ENCODE measurements at places on chromosomes 6 and 20.

DNA sequence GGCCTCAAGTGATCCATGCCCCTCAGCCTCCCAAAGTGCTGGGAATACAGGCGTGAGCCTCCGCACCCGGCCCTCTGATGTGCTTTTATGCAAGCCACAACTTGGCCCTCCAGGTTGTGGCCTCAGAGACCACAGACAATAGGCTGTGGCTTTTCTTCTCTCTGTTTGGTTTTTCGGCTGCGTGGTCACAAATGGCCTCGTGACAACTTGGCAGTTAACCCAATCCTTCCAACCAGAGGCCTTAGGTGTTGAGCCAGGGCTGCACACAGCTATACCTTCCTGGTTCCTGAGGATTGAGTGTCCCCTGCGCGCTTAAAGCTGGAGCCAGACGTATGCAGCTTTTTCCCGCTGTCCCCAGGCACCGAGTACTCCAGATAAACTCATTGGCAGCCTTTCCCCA is 6.3 kb upstream of the TGM3 start:
- DNase-seq = no peak

GRCh38 chr20:57831326-57831992 is 121.6 kb upstream of the PMEPA1 start:
- DNase-seq = no peak

DNA sequence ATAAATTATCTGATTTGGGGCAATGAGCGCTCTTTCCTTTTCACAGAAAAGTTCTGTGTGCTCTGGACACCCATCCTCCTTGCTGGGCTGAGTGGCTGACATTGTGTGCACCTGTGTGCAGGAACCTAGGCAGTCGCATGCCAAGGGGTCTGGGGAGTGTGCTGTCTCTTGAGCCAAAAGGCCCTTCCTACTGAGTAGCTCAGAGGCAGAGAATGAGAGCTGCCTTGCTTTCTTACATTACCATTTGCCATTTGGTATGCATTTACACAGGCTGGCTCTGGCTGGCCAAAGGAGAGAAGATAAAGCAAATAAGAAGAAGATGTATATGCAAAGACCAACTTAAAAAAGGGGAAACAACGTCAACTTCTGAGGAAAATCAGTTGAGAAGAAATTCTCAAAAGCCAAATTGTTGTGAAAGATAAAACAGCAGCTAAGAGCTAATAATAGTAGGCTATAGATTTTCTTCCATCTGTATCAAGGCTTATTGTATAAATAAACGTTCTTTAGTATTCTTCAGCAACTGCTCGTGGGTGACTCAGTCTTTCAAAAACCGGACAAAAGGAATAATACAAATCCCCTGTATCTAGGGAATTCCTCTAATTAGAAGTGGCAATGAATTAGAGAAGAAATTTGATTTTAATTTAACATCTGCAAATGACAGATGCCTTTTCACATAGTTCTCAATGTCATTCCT is 121.9 kb downstream of the INSM1 start:
- no peak for DNase-seq

- DNase-seq = peak; percentile 86
These were observed 32.8 kb downstream of the PSMB9 start for GRCh38 chr6:32886681-32887383.

DNA sequence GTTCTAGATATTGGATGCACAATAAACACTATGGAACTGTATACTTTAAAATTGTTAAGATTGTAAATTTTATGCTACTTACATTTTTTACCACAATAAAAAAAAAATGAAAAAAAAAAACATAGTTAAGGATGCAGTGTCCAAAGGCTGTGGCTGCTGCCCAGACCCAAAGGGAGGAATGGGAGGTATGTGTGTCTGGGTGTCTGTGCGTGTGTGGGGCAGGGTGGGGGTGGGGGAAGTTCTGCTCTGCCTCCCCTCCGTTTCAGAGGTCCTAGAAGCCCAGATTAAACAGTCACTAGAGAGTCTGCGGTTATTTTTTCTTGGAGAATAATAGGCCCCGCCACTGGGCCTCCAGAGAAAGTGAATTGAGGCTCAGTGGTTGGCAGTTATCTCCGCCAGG is 136.4 kb upstream of the ARMC2 start:
- DNase-seq = peak; percentile 57

DNA sequence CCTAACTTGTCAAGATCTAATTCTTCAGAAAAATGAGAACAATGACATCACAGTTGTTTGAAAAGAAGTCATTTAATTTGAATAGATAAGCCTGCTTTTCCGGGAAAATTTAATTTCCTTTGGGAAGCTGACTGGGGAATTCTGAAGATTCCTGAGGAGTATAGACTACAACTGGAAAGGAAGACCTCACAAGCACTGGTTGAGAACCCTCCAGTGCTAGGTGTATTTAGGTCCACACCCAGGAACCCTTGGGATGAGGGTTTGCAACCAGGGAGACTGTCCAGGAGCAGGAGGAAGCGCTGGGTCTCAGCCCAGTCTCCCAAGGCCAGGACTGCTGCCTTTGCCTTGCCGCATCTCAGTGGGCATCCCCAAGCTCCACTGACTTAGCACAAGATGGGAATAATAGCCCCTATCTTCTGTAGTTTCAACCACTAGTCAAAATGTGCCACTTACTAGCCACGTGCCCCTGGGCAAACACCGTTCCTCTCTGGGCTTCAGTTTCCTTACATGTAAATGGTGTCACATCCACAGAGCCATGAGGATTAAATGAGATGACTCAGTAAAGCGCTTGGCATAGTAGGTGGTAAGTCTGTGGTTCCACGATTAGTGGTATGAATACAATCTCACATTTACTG is 6.9 kb upstream of the CD93 start:
- no peak for DNase-seq

DNA sequence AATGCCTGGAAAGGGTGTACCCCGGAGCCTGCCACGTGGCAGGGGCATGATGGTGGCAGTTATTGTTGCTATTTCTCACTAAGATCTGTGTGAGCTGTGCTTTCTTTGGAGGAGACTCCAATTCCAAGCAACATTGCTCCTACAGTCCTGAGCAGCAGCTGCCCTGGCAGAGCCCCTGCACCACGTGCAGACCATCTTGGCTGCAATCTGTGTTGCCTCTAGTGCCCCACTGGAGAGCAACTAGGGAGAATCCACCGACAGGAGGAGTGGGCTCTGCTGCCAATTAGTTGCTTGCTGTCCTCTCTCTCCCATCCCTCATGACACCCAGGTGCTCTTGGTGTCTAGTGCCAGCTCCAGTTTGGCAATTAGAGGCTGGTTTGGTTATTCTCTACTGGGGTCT is 116.0 kb downstream of the PXDC1 start:
- no peak for DNase-seq

- DNase-seq = no peak
These were observed 49.6 kb upstream of the PHIP start for GRCh38 chr6:79127660-79128059.

DNA sequence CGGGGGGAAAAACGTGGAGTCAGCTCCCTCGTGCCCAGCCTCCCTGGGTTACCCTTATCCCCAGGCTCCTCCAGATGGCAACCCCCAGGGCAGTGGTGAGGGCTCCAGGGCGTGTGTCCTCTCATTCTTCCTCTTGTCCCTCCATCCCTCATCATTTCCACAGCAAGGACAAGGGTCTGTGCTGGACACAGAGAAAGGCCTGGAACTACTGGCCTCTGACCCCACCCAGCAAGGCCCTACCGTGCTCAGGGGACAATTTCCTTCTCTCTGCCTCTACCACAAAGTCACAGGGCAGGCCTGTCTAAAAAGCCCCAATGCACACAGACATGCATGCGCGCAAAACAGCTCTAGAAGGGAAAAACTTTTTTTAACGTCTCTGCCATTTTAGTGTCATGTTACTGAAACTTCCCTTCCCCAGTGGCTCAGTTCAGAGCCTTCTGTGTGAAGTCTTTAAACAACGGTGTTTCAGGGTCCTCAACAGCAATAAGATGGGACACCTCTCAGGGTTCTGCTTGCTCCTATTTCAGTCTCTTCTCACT is 1.1 kb upstream of the SLC35B2 start:
- DNase-seq = no peak

GRCh38 chr6:110534731-110535492 is 58.5 kb upstream of the SLC22A16 start:
- peak; percentile 50 for DNase-seq

DNA sequence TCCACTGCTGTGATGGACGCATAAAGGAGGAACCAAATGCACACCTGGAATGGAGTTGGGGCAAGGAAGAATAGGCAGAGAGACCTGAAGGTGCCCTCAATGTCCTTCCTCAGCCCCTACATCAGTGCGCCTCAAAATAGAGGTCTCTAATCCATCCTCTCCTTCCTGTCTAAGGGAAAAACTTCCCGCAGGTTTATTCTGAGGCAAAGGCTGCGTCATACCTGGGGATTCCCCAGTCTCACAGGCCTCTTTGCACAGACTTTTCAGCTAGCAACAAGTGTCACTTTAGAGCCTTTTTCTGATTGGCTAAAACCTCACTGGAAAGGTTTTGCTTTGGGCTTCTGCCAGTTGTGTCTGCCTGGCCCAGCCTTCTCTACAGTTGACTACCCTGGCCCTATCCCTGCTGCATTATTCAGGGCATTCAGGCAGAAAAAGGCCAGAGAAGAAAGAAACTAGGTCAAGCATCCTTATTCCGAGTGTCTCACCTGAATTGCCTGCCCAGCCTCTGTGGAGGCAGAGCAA is 1.8 kb upstream of the HLA-DQB1 start:
- no peak for DNase-seq

GRCh38 chr6:7728855-7729590 is 3.1 kb downstream of the BMP6 start:
- no peak for DNase-seq

DNA sequence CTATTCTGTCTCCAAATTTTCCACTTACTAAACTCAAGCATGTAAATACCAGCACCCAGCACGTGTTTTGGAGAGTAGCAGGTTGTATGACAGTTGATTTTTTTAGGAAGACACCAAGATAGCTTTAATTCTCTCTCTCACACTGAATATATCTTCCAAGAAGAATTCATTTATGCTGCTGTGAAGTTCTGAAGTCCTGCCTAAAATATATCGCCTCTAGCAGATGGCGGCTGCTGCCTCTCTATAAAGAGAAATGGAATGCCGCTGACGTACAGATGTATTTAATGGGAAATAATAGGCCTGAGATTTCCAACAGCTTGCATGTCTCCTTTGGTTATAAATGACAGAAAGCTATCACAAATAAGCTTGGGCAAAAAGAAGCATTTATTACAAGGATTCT is 74.7 kb downstream of the PFDN4 start:
- no peak for DNase-seq

DNA sequence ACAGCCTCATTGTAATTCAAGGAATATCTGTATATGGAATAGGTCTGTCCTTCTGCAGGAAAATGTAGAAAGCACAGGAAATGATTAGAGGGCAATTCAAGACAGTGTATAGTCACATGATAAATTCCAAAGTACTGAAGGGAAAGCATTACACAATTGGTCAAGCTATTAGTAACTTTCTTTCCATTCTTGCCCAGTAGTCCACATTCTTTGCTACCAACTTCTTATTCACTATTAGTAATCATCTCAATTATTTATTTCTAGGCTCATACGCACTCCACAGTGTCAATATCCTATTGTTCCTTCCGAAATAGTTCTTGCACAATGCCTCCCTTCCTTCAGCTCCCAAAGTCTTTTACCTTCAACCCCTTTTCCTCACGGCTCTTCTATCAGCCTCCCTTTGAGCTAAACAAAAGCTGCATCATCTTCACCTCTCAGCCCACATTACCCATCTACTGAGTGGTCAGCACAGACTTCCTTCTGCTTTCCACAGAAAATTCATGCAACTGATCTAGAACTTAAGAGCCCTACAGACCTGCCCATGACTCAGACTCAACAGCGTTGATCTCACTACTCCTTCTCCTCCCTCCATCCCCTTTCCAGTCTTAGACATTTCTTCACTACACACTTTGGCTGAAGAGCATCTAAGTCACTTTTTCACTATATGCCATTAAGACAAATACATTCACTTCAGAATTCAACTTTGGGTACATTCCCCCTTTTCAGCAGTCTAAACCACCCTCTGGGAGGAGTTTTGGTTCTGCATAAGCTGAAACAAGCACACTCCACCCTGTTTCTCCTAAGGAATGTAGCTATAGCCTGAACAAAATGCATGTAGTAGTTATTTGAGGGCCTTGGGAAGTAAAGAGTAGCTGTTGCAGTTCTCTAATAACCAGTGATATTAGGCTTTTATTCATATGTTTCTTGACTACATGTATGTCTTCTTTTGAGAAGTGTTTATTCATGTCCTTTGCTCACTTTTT is 157.9 kb downstream of the KIF16B start:
- no peak for DNase-seq

DNA sequence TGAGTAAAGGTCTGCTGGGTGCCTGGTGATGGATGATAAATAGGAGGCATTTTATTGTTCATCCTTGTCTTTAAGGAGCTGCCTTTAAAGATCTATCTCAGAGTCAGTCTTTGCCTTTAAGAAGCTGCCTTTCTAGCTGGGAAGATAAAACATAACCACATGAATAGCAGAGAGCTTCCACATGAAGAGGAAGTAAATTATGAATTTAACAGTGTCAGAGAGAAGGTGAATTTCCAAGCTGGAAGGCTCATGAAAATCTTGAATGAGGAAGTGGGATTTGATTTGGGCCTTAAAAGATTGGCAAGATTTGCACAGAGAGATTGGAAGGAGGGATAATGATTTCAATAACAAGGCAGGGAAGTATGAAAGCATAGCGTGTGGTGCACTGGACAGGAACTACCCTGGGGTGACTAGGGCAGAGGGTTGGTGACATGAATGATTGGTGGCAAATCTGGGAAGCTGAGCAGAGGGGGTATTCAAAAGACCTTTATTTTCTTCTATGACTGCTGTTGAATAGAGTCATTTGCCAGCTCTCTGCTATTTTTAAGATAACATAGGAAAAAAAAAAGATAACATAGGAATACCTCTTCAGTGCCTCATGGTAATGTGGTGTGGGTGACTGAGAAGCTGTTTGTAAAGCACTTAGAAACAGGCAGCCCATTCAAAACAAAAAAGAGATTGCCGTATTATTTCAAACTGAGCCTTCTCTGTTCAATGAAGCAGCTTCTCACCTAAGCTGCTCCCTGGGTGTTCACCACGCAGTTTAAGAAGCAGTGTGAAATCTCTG is 591.6 kb downstream of the PKHD1 start:
- no peak for DNase-seq

DNA sequence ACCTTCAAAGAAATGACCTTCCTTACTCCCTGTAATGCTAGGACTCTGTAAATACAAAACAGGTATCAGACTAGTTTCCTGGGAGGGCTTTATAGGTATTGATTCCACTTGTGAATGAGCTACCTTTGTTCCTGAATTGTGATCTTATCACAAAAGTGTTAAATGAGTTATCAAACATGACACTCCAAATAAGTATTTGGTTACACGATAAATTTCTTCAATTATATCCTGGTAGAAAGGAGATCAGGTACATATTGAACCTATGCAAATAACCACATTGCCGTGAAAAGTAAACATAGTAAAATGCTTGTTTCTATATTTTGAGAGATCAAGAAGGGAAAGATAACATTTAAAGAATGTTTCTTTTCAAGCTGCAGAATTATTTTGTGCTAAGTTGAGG is 285.3 kb downstream of the HIVEP2 start:
- no peak for DNase-seq
